Brain microvascular endothelial cell (primary cell): ENCODE measurements at places on chromosomes 12 and 14.
A peak's percentile ranks its signal among the peaks of the same experiment; 100 is the strongest.

- DNase-seq, result no peak
Observed at GRCh38 chr12:110874351-110874750, 27.6 kb downstream of the CCDC63 start.

- DNase-seq, result no peak
Observed at GRCh38 chr12:131530422-131530821, 180.5 kb upstream of the SFSWAP start.

DNA sequence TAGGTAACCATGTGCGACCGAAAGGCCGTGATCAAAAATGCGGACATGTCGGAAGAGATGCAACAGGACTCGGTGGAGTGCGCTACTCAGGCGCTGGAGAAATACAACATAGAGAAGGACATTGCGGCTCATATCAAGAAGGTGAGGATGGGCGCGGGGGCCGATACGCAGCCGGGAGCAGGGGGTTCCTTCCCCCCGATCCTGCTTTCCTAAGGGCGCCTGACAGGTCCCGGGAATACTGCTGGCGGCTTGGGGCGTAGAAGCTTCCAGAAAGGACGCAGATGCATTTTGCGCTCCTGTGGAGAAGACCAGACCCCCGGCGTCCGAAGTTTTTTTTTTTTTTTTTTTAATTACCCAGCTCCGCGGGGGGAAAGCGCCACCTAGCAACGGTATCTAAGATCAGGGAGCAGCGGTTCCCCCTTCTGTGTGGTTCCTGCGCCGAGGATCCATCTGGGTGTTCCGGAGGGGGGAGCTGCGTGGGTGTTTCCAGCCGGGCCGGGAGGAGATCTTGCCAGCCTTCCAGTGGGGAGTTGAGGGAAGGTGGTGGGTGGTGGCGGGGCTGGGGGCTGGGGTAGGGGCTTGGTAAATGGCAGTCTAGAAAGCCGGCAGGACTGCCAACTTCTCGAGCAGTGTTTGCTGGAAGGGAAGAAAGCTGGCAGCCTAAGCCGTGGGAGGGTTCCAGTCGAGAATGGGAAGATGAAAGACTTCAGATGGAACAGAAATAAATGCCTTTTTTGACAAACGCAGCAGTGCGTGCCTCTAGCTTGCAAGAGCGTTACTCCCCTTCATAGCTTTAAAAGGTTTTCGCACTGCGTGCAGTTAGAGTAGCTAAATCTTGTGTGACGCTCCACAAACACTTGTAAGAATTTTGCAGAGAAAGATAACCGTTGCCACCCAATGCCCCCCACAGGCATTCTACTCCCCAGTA, 764 bp downstream of the DYNLL1 start:
- DNase-seq, result peak; percentile 47

DNA sequence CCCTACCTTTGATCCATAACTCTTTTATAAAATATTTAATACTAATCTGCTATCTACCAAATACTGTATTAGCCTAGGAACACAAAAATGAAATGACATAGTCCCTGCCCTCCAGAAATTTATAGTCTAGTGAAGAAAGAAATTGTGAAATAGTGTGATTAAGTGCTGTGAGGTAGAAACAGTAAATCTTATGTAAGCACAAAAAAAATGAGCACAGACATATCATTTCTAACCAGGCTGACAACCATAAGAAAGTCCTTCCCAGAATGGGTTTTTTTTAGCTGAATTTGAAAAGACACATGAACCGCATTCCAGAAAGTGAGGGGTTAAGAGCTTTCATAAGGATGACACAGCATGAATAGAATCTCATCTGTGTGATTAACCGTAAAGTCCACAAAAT, 145.9 kb downstream of the SOX5 start:
- no peak for DNase-seq

GRCh38 chr12:86496595-86496994, 240.4 kb upstream of the MGAT4C start:
- no peak for DNase-seq

- no peak for DNase-seq
Observed at GRCh38 chr12:16605642-16606116, 283 bp downstream of the LMO3 start.

DNA sequence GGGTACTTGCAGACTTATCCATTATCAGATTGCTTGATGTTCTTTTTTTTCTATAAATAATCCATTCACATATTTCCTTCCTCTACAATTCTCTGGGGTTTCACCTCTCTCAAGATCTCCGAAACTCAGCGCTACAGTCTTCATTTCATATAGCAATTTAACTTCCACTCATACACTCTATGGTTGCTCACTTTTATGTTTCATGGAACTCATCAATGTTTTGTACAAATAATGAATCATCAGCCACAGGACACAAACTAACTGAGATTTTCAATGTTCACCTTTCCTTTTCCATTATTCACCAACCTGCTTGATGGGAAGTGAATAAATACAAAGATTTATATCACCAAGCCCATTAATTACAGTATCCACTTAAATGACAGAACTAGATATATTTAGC, 534.7 kb downstream of the LRFN5 start:
- no peak for DNase-seq

DNA sequence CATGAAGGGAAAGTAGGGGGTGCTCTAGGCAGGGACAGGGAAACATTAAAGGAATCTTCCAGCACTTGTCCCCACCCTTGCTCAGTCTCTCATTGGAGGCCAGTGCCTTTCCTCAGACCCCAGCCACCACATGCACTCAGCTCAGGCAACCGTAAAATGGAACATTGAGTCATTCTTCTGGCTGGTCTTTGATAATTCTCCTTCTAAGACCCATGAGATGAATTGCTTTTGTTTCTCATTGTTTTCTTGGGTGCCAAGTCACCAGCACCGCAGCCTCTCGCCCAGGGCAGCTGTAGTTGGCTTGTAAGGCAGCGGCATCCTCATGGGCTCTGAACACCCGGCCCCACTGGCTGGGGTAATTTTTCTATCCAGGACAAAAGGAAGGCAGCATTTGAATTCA, 108.2 kb downstream of the PHETA1 start:
- no peak for DNase-seq

- peak; percentile 26 for DNase-seq
Observed at GRCh38 chr14:85319998-85320630, 209.8 kb upstream of the FLRT2 start.
